Fibroblast of skin of left quadriceps (primary cell): ENCODE measurements at places on chromosomes 4 and X.

DNA sequence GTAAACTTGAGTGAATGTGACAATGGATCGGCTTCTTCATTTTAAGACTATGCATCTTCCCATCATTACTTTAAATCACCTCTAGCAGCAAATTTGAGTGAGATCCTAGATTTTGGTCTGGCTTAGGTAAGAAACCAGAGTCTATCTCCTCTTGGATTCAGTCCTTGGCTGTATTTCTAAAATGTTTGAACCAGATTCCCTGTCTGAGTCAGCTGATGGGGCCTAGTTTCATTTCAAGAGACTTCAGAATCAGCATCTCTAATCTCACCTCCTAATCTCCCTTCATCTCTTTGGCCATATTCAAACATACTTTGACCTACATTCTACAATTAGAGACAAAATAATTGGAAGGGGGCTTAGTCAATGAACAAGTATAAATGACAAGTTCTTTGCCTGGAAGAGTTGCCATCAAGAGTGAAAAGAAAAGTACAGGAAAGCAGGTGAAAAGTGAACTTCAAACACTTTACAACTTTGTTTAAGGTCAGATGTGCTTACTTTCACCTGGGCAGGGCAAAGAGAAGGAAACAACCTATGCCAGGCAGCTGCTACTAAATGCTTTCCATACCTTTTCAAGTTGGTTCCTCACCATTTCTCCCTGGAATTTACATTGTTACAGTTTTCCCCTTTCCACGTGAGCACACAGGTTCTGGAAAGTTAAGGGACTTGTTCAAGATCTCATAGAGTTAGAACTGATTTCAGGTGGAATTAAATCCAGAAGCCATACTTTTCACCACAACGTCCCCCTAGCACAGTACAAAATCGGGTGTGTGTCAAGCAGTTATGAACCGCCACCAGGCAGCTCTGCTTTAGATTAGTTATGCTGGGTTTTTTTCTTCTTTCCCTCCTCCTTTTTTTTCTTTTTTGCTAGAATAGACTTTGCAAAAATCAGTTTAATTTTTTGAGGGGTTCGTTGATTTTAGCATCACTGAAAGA lies 30.7 kb upstream of the PITX2 start:
- DNase-seq = no peak

DNA sequence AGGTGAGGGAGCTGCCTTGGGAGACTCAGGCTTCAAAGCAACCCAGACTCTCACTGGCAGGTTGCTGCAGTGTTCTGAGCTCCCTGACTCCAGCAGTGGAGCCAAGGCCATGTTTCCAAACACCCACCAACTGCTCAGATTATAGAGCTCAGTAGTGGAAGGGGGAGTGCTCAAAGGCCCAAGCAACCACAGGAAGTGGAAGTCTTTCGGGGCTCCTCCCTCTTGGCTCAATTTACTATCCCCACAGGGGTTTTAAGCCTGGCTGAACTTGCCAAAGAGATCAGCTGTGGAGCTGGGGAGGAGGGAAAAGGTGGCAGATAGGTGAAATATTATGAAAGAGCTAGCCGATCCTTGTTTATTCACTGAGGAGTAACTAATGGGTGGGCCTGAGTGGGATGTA lies 82.5 kb downstream of the HPRT1 start:
- peak; percentile 86 for DNase-seq

DNA sequence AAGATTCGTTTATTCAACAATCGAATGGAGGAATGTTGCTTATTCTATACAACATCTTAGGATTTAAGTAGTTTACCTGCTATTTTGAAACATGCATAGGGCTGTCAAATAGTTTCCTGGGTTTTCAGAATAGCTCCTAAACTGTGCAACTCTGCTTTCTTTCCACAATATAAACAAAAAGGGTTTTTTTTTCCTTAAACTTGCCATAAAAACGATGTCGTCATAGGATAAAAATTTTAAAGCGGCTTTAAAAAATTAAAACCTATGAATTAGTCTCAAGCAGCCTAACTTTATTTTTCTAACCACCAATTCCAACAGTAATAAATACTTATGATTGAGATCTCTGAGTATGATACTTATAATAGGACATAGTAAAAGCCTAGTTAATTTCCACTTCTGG lies 21.6 kb upstream of the STIM2 start:
- no peak for DNase-seq

GRCh38 chr4:84384801-84385200 lies 114.3 kb downstream of the NKX6-1 start:
- DNase-seq = no peak

- no peak for DNase-seq
Observed at GRCh38 chr4:81060587-81061343, 30.3 kb downstream of the BMP3 start.

GRCh38 chrX:586351-586750 lies 44.2 kb upstream of the SHOX start:
- DNase-seq = no peak
